MV-4-11 (cell line): ENCODE measurements at places on chromosomes 16 and 17.

DNA sequence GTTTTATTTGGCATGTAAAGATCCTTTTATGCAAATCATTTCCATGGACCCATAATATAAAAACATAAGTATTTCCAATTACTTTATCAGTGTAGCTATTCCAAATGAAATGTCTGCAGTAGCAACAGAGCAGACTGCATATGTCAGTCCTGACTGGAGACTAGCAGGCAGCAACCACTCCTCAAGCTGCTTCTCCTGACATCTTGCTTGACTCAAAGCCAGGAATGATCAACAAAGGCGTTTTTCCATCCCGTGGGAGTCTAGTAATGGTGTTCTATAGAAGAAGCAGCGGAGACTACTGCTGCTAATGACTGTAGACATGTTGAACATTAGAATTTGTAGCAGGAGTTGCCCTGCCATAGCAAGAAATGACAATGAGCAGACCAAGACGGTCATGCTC lies 73.2 kb upstream of the AKTIP start:
- no peak for DNase-seq

- DNase-seq, result no peak
Observed at GRCh38 chr17:47840001-47840741, 902 bp downstream of the SCRN2 start.

DNA sequence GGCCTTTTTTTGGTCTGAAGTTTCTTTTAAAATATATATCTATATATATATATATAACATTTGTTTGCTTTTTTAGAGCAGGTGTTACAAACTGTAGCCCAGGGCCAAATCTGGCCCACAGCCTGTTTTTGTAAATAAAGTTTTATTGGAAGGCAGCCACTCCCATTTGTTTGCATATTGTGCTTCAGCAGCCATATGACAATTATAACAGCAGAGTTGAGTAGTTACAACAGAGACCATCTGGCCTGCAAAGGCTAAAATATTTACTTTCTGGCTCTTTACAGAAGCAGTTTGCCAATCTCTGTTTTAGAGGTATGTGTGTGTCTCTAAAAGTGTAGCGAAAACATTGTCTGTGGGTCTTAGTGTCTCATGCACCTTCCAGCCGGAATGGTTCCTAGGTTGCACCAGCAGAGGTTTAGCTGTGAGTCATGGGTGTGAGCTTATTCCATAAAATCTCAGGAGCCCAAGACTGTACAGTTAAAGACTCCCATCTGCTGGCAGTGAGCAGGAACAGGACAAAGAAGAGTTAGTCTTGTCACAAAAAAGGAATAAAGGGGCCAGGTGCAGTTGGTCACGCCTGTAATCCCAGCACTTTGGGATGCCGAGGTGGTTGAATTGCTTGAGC lies 23.8 kb downstream of the LCMT1 start:
- no peak for DNase-seq

DNA sequence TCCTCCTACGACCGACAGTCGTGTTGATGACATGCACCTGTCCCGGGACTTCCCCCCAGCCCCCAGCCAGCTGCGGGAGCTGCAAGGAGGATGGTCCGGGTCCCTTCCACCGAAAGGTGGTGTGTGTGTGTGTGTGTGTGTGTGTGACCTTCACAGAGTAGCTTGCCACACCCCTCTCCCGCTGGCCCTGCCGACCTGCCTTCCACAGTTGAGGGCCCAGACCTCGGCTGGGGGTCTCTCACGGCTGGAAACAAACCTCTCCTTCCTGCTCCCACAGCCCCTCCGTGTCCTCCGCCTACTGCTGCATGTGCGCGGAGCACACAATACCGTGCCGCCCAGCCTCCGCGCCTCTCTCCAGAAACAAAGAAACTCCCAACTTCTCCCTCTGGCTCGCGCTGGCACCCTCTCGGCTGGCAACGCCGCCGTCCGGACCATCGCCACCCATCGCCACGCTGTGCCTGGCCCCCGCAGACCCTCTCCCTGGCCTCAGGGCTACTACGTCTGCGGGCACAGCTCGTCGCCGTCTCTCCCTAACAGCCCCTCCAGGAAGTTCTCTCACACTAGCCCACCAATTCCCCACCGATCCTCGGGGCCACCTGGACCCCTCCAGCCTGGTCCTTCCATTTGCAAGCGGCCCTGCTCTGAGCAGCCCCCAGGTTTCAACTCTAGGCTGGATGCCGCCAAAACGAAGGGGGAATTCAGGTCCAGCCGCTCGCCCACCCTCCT lies 81.2 kb downstream of the TIMM22 start:
- no peak for DNase-seq

- no peak for DNase-seq
Observed at GRCh38 chr16:25279491-25279890, 21.8 kb upstream of the ZKSCAN2 start.

GRCh38 chr16:87701505-87701921 lies 64.3 kb downstream of the KLHDC4 start:
- DNase-seq, result no peak

DNA sequence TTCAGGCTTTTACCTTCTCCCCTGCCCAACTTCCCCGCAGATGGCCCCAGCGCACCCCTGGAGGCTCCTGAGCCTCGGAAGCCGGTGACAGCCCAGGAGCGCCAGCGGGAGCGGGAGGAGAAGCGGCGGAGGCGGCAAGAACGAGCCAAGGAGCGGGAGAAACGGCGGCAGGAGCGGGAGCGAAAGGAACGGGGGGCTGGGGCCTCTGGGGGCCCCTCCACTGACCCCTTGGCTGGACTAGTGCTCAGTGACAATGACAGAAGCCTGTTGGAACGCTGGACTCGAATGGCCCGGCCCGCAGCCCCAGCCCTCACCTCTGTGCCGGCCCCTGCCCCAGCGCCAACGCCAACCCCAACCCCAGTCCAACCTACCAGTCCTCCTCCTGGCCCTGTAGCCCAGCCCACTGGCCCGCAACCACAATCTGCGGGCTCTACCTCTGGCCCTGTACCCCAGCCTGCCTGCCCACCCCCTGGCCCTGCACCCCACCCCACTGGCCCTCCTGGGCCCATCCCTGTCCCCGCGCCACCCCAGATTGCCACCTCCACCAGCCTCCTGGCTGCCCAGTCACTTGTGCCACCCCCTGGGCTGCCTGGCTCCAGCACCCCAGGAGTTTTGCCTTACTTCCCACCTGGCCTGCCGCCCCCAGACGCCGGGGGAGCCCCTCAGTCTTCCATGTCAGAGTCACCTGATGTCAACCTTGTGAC lies 3.6 kb downstream of the MAPK7 start:
- DNase-seq, result no peak

DNA sequence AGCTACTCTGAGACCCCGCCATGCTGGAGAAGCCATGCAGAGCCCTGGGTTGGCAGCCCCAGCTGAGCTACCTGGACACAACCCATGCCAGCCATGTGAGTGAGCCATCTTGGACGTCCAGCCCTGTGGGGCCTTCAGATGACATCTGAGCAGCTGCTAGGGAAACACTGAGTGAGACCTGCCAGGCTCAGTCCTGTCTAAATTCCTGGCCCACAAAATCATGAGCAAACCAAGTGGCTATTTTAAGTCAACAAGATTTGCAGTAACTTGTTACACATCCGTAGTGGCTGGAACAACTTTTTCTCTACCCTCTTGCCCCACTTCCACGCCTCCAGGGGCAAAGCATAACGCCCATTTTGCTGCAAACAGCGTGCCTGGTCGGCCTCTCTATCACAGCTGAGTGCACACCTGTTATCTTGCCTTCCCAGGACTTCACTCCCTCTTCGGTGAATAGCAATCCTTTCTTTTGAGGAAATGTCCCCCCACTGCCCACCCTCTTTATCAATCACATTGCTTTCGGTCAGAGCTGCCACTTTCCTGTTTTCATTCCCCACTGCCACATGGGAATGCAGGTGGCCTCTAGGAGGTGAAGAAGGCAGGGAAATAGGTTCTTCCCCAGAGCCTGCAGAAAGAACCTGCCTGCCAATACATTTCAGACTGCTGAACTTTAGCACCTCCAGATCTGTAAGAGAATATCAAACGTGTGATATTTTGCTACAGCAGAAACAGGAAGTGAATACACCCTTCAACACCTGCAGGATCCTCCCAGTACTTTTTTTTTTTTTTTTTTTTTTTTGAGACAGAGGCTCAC lies 7.4 kb upstream of the SCIMP start:
- peak; percentile 9 for DNase-seq

DNA sequence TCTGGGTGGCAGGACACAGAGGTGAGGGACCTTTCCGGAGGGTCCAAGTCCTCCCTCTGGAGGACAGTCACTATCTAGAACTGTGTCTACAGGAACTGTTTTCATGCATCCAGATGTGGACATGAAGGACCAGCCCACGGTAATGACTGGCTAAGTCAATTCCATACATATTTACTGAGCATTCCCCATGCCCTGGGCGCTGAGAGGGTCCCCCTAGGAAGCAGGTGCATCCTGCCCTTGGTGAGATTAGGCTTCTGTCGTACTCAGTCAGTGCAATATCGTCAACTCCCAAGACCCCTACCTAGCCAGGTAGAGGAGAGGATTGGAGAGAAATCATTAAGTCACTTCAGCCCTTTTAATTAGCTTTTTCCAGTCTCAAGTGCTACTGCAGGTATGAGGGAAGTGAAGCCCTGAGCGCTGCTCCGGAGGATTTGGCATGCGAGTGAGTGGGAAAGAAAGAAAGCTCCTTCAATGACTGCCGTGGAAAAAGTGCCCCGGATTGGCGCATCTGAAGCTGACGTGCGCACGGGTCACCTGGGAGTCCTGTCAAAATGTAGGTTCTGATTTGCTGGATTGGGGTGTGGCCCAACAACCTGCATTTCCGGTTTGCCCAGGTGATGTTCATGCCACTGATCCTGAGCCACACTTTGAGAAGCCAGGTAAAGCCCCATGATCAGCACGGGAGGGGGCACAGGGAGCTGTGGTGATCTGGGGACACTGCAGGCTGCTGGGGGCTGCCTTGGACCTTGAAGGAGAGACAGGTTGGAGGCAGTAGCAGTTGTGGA lies 367.4 kb upstream of the TNRC6C start:
- DNase-seq, result no peak

DNA sequence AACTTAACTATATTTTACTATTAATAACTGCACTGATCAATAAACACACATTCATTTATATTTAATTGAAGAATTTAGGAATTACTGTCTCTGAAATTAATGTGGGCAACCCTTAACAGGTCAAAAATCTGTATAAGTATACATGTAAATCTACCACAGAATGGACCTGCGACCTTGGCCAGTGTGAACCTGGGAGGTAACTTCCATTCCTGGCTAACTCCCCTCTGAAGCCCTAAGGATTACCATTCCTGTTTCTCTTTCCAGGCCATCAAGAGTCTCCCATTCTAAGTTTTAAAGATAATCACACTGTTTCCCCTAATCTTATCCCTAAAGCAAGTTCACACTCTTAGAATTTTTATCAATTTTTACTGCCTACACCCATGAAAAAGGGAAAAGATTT lies 58.1 kb downstream of the SMURF2 start:
- no peak for DNase-seq

DNA sequence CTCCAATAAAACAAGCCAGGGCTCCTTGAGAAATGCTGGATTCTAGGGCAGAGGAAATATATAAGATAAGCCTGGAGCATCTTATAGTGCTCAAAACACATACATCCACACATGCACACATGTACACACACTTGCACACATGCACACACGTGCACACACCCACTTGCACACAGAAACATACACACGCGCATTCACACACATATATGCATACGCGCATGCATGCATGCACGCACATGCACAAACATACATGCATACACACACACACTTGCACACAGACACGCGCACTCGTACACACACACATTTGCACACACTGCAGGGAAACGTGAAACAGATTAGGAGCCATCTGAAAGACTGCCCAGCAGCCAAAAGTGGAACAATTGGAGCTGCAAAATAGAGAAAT lies 8.0 kb upstream of the ENPP7 start:
- DNase-seq, result no peak

DNA sequence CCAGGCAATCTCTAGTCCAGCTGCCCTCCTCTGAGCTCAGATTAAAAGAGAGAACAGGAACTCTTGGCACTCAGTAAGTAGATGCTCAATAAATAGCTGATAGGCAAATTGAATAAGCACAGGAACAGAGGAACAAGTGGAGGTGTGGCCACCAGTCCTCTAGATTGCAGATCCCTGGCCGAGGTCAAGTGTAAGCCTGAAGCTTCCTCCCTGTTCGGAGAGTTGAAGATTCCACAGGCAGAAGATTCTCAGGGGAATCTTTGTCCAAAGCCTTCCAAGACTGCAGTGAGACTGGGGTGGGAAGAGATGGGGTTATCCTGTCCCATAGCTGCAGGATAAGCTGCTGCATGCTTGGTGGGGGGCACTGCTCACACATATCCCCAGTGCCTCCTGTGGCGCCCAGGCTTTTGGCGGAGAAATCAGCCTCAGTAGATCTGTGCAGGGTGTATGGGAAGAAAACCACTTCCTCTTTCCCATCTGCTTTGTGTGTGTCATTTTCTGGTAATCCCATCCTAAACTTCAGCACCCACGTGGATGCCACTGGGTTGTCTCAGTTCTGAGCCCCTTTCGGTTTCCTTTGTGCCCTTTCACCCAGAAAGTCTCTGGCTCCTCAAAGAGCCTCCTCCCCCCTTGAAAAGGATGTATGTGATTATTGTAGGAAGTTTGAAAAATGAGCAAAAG lies 12.1 kb downstream of the CD300A start:
- peak; percentile 97 for DNase-seq

DNA sequence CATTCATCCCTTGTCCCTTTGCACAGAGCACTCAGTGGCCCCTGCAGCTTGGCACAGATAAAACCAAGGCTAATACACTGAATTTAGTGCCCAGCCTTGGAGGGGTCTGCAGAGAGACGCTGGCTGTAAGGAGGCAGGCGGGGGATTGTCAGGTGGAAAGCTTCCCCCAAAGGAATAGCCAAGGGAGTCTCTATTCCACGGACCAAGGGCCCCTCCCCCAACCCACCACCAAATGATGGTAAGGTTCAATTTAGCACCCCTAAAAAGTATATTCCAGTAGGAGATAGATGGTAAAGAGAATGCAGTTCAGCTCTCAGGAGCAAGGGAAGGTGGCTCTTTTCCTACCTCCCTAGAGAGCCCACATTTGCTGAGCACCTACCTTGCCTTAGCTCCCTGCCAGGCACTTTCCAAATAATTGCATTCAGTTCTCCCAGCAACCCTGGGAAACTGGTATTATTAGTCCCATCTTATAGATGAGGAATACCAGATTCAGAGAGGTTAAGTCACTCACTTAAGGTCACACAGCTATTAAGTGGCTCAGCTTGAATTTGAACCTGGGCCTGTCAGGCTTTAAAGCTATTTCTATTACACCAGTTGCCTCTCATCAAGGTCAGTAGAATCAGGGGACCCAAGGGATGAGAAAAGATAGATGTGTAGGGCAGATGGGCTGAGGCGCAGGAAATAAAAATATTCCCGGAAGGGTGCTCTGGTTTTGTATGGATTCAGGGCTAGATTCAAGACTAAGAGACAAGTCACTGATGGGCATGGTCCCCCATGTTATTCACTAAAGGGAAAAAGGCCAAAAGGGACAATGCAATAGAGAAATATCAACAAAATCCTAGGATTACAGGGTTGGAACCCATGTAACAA lies 20.0 kb upstream of the ZFHX3 start:
- DNase-seq, result no peak

GRCh38 chr16:14405611-14406537 lies 224.2 kb downstream of the PARN start:
- peak; percentile 76 for DNase-seq
